ENCODE measurements at places on chromosomes 5 and 9. TPM values are rescaled to one million over a fixed set of nuclear protein-coding genes. Genes with fewer than 3 reads are reported as not detected.

SLC36A2 gene
- total RNA-seq, result not detected

NUDCD2 gene
- total RNA-seq, result 8.7 TPM

RUFY1 gene
- total RNA-seq, result 17.0 TPM

NDST1 gene
- total RNA-seq, result 39.6 TPM

P4HA2 gene
- total RNA-seq, result 71.4 TPM

SLC34A1 gene
- not detected for total RNA-seq

LCN15 gene
- not detected for total RNA-seq

LURAP1L gene
- total RNA-seq, result 10.9 TPM

TMEM232 gene
- 3.0 TPM for total RNA-seq

C9orf152 gene
- total RNA-seq, result 2.3 TPM

HRH2 gene
- total RNA-seq, result 0.24 TPM

ACSL6 gene
- total RNA-seq, result 0.88 TPM
